ENCODE measurements at places on chromosomes 1 and 21.

GRCh38 chr21:27040738-27041469 lies 74.0 kb upstream of the ADAMTS5 start:
- DNase-seq, result no peak

GRCh38 chr1:87588495-87588894 lies 259.8 kb downstream of the LMO4 start:
- no peak for DNase-seq

- peak; percentile 68 for DNase-seq
Observed at GRCh38 chr1:56901716-56902115, 47.1 kb downstream of the C8A start.

GRCh38 chr1:100440075-100440809 lies 87.9 kb downstream of the CDC14A start:
- DNase-seq, result no peak

DNA sequence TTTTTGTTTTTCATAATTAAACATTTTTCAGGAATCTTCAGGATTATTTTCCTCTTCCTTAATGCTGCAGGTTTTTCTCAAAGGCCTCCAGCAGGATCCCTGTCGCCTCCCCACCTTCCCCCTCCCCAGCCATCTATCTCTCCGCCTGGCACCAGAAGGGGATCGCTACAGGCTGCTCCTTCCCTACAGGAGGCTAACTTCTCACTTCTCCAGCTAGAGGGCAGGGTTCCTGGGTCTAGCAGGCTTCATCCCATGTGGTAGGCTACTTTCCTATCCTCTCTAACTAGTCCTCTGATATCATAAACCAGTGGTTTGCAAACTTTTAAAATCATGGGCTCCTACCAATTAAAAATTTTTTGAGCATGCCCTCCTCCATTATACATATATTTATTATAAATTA lies 104.1 kb downstream of the KCNN3 start:
- DNase-seq, result peak; percentile 8

GRCh38 chr1:162873671-162874666 lies 13.0 kb upstream of the CCDC190 start:
- DNase-seq, result peak; percentile 79

DNA sequence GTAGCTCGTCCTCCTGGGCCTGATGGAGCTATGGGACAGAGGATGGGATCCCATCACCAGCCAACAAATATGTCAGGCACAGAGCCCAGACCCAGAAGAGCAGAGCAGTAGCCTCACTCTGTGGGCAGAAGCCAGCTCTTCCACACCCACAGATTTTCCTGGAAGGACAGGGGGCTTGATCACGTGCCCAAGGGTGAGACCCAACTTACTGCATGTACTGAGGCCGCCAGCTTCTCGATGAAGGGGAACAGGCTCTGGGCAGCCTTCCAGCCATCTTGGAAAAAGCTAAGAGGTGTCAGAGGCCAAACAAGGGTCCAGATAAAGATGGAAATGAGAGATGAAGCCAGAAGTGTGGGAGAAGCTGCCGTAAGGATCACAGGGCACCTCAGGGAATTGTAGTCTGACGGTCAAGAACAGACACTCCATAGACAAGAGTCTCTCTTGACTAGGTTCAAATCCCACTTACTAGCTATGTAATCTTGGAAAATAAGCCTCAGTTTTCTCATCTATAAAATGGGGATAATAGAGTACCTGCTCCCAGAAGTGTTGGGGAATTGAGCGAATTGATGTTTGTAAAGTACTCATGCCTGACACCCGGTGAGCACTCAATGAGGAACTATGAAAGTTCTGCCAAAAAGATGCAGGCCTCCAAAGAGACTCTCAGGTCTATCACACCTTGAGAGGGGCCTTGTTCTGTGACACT lies 17.0 kb upstream of the TCEA3 start:
- DNase-seq, result no peak

GRCh38 chr1:43992232-43992995 lies 1.0 kb downstream of the CCDC24 start:
- no peak for DNase-seq

DNA sequence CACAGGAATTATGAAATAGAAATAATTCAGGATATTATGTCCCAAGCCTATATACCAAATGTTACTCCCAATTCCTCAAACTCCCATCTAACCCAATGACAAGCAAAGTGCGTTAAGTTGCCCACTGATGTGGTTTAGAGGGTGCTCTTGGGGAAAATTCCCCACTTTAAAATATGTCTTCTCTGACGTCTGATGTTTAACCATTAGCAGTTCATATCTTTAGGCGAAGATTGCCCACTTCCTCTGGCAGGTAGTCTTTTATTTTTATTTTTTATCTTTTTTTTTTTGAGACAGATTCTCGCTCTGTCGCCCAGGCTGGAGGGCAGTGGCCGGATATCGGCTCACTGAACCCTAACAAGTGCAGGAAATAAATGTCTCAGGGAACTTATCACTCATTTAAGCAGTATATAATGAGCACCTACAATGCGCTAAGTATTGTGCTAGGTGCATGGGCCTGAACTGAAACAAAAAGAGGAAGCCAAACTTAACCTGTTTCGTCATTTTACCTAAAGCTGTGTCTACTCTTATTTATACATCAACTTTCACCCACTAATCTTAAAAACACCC lies 1.3 kb upstream of the LYST start:
- no peak for DNase-seq

- DNase-seq, result no peak
Observed at GRCh38 chr1:231422798-231423309, 767 bp upstream of the EGLN1 start.

DNA sequence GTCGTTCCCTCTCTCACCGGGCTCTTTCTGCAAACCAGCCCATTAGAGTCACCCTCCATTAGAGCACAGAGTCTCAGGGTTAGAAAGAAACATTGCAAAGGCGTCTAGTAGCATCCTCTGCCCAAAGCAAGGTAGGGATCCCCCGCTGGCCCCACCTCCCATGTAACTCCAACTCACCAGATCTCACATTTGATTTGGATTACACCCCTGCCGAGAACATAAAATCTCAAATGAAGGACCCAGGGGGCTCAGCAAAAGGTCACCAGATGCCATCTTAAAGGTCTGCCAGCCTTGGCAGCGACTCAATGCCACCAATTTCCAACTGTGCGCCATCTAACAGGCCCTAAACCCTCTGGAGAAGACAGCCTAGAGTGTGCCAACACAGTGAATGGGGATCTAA lies 14.1 kb downstream of the C1orf87 start:
- no peak for DNase-seq

GRCh38 chr1:230064283-230064682 lies 2.8 kb upstream of the GALNT2 start:
- DNase-seq, result no peak

- peak; percentile 78 for DNase-seq
Observed at GRCh38 chr1:8439015-8439702, 121.2 kb downstream of the SLC45A1 start.

DNA sequence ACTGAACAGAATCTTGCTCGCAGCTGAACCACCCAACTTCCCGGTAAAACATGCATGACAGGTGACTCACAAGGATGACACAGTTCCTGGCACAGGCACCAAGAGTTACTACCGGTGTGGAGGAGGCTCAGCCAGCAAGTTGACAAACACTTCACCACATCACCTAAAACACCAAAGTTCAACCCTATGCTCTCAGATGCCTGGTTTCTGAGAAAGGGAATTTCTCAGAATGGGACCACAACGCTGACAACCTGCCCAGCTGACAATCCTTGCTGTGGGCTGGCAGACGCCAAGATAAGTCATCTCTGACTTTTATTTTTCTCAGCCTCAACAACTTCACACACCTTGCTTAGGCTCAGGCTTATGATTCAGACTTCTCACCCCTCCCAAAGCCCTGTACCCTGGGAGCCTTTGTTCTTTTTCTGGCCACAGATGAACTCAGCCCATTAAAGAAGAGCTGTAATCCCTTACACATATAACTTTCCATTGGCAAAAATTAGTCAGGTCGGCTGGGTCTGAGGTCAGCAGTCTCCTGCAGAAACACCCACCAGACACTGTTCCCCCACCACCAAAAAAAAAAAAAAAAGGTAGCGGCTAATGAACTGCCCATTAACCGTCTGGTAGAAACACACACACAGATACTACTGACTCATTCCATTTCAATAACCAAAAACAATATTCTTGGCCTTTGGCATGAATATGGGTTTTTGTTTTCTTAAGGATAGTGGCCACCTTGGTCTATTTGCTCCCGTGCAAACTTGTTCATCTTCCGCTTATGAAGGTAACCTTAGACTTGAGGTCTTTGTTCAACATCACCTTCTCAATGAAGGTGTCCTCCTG lies 10.8 kb upstream of the TIAM1 start:
- DNase-seq, result peak; percentile 86

DNA sequence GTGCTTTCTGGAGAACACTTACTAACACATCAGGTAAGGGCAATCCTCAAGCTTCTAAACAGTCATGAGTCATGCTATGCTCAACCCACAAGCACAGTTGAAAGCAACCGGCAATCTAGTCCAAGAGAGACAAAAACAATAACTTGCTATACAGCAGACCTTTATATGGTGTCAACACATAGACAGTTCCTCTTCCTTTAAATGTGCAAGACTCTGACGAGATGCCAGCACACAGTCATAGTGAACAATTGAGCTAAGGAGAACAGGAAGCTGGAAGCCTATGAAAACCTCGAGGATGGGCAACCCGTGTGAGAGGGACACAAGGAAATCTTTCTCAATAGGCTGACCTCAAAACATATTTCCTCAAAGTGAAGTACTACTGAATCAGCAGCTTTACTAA lies 5.3 kb downstream of the ADIPOR1 start:
- DNase-seq, result peak; percentile 55

DNA sequence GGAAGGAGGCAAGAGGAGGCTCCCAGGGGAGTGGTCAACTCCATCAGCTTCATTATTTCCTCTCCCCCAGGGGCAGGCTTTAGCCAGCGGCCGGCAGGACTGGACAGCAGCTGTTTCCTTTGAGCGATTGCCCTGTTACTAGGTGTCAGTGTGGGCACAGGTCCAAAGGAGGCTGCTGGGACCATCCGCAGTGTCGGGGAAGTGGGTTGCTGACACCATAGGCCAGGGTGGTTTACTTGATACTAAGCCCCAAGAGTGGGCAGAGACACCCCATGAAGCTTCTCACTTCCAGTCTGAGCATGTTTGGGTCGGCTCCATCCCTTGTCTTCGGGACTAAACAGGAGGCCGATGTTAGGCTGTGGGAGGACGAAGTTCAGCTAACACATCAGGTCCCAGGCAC lies 63.6 kb downstream of the KAZN start:
- DNase-seq, result no peak

GRCh38 chr1:163670989-163671757 lies 349.4 kb downstream of the NUF2 start:
- DNase-seq, result no peak

DNA sequence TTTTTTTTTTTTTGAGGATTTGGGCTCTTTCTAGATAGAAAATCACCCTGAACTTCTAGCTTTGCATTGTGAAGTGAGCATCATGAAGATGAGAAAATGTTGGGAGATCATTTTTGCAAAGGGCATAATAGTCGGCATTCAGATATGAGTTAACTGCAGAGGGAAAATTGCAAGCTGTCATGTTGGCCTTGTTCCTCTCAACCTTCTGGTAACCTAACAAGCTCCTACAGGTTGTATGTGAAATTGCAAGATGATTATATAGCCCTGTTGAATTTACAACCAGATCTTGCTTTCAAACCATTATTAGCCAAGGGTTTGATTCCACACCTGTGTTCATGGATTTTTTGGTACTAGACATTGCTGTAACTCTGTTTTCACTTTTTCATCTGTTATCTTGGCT lies 2.2 kb downstream of the ELOA start:
- no peak for DNase-seq

- no peak for DNase-seq
Observed at GRCh38 chr21:44566403-44566802, 7.1 kb upstream of the KRTAP10-4 start.

DNA sequence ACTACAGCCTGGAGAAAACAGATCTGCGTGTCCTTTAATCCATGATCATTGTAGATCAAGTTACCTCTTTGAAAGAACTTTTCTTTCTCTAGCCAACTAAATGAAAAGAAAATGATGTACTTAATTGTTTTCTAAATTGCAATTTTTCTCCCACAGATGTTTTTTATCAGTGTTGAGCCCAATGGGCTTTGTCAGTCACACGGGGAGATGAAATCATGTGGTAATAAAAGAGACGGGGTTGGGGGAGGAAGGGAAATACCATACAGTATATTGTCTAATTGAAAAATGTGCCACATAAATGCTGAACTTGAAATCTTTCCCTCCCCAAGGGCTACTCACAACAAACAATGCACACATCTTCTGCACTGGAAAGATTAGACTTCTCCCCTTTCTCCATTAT lies 58.4 kb downstream of the NTMT2 start:
- DNase-seq, result peak; percentile 49

- peak; percentile 63 for DNase-seq
Observed at GRCh38 chr1:13766592-13767564, 66.9 kb downstream of the PRDM2 start.

DNA sequence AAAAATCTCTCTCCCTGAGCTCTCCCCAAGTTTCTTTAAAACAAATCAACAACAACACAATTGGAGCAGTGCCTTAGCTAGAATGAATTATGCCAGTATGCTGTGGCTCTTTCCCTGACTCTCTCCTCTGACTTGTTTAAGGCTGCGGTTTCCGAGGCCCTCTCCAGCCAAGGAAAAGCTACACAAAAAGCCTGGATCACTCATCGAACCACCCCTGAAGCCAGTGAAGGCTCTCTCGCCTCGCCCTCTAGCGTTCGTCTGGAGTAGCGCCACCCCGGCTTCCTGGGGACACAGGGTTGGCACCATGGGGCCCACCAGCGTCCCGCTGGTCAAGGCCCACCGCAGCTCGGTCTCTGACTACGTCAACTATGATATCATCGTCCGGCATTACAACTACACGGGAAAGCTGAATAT lies 1.9 kb downstream of the S1PR1 start:
- peak; percentile 93 for DNase-seq

- no peak for DNase-seq
Observed at GRCh38 chr21:44295646-44296045, 4.2 kb upstream of the PFKL start.

GRCh38 chr1:211127166-211127565 lies 6.8 kb downstream of the KCNH1 start:
- DNase-seq, result no peak

- no peak for DNase-seq
Observed at GRCh38 chr21:45592626-45593134, 50.4 kb upstream of the SLC19A1 start.

DNA sequence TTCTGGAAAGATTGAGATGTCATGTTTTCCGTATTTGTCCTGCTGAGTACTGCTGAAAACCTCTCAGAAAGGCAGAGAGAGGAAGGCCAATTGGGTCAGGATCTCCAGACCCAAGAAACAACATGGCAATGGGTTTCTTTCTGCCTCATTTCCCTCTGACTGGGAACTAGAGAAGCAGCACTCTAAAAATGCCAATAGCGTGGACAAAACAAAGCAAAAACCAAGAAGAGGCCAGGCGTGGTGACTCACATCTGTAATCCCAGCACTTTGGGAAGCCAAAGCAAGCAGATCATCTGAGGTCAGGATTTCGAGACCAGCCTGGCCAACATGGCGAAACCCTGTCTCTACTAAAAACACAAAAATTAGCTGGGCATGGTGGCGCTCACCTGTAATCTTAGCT lies 18.3 kb downstream of the TNFRSF9 start:
- DNase-seq, result peak; percentile 28

All from foreskin fibroblast (primary cell).